Upper lobe of left lung (tissue), 6 donors: ENCODE measurements at places on chromosomes 7 and 10. TPM values are rescaled to one million over a fixed set of nuclear protein-coding genes. Genes with fewer than 3 reads are reported as not detected.

- no peak for DNase-seq
Measured at GRCh38 chr7:19665399-19666008, 43.3 kb downstream of the POLR1F start.

GRCh38 chr10:121734589-121735045, 136.4 kb upstream of the FGFR2 start:
- DNase-seq, result no peak

GRCh38 chr10:8048281-8049008, 6.0 kb upstream of the GATA3 start:
- peak; percentile 56 for DNase-seq

- DNase-seq, result no peak
Measured at GRCh38 chr7:34086064-34086463, 180.7 kb downstream of the BMPER start.

- DNase-seq, result no peak
Measured at GRCh38 chr10:58477122-58477521, 35.5 kb upstream of the BICC1 start.

DNA sequence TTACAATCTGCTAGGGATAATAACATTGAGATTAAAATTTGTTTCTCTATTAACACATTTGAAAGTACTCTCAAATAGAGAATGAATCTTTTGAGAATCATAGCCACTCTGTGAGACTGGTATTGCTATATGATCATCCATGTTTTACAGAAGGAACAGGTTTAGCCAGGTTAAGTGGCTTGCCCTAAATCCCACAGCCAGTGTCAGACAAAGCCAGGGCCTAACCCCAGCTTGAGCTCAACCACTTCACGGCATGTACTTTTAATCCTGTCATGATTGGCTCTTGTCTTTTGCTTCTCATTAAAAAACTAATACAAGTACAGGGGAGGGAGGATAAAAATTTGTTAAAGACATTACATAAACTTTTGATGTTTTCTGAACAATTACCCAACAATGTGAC, 3.8 kb upstream of the ZNRF2 start:
- DNase-seq, result no peak

- peak; percentile 59 for DNase-seq
Measured at GRCh38 chr10:118045837-118046394, 825 bp downstream of the RAB11FIP2 start.

GRCh38 chr7:87511510-87511909, 36.0 kb upstream of the ABCB4 start:
- no peak for DNase-seq

- no peak for DNase-seq
Measured at GRCh38 chr7:157613575-157614322, 276.9 kb downstream of the DNAJB6 start.

GRCh38 chr7:30840141-30841024, 69.2 kb downstream of the MINDY4 start:
- no peak for DNase-seq

DNA sequence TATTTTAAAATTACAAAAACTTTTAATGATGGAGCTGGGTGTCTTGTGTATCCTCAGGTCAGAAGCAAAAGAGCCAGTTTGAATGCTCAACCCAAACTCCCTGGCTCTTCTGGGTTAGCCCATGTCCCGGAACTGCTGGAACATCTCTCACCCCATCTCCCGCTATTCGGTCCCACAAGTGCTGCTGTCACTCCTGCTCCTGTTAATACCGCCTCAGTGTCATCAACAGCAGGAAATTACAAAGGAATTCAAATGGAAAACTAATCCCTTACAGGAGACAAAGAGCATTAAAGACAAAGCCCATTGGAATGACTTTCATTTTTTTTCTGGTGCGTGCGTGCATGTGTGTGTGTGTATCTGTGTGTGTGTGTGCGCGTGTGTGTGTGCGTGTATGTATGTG, 112.0 kb upstream of the C7orf33 start:
- no peak for DNase-seq

DNA sequence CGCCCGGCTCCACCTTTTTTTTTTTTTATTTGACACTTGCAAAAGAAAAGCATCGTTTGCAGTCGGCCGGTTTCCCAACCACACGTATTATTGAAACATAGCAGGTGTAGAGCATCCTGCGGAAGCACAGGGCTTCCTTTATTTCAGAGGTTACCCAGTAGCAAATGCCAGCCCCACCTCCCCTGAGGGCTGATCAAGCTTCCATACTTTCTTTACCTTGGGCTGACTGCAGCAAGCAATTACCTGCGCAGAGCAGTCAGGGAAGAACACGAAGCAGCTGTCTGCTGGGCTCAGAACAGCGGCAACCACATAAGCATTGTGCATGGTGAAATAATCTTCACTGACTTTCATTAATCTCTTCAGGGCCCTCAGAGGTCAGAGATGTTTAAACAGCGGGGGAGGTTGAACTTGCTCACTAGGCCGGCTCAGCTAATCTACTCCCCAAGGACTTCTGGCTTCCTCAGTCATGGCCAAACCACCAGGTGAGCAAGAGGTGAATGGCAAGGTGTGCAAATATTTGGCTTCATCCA, 784.7 kb upstream of the AUTS2 start:
- peak; percentile 24 for DNase-seq

GRCh38 chr10:80144067-80144695, 11.7 kb downstream of the PLAC9 start:
- peak; percentile 37 for DNase-seq

DNA sequence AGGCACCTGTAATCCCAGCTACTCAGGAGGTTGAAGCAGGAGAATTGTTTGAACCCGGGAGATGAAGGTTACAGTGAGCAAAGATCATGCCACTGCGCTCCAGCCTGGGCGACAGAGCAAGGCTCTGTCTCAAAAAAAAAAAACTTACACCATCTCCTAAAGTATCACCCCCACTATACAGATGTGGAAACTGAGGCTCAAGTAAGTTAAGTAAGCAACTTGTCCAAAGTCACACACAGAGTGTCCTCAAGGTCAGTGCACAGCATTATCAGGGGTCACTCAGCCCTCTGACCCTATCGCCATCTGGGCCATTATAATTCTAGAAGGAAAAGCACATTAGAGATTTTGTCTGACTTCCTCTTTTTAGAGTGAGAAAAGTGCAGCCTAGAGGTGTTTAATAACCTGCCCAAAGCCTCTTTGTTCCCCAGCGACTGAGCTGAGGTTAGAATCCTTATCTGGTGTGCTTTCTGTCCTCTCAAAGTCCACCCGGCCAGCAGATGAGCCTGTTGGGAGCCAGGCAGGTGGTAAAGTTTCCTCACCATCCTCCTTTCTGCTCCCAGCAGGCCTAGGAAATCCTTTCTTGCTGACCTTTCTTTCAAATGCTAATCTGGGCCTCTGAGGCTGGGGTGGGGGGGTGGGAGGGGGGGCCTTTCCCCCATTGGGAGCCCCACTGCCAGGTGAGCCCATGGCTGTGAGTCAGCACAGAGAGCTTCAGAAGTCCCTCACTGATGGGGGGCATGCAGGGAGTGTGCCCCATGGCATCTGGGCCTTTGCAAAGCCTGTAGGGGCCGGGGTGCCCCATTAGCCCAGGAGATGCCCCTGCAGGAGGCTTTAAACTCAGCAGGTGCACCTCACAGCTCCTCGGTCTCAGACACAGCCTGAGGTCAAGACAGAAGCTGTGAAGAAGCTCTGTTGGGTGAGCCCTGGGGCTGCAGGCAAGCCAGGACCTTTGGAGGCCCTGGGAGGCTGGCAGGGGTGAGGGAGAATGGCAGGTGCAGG, 12.0 kb upstream of the KCNMA1 start:
- no peak for DNase-seq

DNA sequence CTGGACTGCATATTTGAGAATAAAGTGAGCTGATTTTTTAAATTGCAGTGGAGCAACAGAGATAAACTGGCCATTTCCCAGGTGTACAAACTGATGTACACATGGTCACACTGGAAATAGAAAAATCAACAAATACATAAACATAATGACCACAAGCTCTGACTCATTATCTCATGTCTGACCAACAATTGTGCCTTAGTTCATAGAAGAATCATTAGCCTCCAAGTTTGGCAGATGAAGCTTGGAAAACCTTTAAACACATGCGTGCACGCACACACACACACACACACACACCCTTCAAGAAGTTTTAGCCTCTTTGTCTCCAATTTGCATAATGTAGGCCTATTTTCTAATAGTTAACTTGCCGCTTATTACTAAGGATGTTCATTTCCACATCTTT, 308.9 kb upstream of the POM121L12 start:
- no peak for DNase-seq

- no peak for DNase-seq
Measured at GRCh38 chr7:134461916-134462315, 3.0 kb upstream of the AKR1B1 start.

DNA sequence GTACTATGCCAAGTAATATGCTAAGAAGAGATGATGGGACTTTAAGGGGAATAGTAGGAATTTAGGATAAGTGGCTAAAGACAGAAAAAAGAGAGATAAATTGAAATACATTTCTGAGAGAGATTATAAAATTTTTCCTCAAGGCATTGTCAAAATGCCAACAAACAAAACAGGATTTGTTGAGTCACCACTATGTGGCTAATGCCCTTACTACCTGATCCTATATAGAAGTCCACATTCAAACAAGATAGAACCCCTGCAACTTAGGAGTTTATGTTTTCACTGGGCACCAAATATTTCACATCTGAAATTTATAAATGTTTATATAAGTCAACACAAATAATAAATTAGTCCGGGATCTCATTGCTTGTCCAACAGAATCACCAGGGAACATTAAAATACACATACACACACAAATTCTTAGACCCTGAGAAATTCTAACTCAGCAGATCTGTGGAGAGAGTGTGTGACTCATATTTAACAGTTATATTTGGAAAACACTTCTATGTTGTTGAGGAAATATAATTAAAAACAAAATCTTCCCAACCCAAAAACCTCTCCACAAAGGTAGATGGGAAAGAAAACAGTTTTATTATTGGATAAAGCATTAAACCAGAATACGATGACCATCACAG, 154.3 kb downstream of the PPP1R3A start:
- DNase-seq, result no peak

DNA sequence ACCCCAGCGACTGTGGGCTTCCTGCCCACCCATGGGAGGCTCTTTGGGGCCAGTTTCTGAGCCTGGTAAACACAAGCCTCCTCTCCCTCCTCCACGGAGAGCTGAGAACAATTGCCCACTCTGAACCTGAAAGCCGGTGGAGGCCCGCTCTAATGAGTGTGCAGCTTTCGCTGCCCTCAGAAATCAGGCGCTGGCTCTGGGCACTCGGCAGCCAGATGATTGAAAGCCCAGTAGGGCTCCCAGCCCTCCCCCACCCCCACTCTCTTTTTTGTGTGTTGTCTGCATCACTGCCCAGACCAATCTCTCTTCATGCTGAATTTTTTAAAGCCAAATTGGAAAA, 438.9 kb downstream of the RPS24 start:
- DNase-seq, result no peak

DNA sequence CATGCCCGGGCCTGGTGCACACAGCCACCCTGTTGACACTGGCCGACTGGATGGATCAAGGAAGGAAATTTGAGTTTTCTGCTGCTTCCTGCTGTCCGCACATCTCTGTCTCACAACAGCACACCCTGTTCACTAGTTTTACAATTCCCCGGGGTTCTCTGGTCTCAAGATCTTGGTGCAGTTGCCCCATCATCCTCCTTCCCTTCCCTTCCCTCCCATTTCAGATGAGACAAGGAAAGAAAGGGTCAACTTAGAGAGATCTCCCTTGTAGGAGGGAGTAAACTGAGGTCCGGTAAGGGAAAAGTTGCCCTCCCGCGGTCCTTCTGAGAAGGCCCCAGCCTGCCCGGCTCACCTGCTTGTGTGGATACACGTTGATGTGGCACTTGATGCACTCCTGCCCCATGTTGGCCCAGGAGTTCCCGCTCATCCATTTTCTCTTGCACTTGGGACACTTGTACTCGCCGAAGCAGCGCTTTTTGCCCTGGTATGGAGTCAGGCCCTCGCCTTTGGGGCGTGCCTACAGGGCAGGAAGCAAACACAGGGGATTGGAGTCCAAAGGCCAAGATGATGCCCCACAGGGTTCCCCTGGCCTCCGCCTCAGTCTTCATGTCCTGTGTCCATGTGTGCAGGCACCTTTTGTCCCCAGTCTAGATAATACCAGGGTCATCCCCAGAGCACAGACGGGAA, 46.8 kb downstream of the PPIF start:
- DNase-seq, result no peak

- peak; percentile 56 for DNase-seq
Measured at GRCh38 chr7:75866489-75867389, 12.1 kb upstream of the RHBDD2 start.

DNA sequence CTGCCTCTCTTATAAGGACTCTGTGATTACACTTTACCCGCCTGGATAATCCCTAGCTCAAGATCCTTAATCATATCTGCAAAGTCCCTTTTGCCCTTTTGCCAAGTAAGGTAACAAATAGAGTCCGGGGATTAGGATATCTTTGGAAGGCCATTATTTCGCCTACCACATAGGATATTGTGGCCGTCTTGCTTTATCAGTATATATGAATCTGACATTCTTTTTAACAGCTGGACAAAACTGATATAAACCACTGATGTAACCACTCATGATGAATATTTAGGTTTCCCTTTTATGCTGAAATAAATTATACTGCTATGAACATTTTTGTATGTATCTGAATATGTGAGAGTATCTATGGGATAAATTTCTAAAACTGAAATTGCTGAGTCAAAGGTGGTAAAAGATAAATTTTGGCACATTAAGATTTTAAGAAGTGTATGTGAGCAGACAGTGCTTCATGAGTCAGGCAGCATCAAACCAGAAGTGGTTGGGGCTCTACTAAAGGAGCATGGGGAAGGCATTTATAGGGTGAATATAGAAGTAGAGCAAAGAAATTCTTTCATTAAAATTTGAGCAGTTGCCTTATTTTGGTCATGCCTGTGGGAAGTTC, 44.7 kb downstream of the AVL9 start:
- DNase-seq, result no peak

Gene TRIL
- total RNA-seq, result 5.2 TPM

Gene PAXIP1
- 9.8 TPM for total RNA-seq

Gene GPR85
- total RNA-seq, result 2.3 TPM

Gene NKX2-3
- 0.20 TPM for total RNA-seq

Gene ATOH7
- not detected for total RNA-seq

Gene SUFU
- 4.1 TPM for total RNA-seq

Gene SFTPA2
- 12,565 TPM for total RNA-seq

Gene PRKG1
- 27.1 TPM for total RNA-seq

Gene KLF14
- not detected for total RNA-seq

Gene GPRIN2
- 59.8 TPM for total RNA-seq

Gene PSD
- 4.3 TPM for total RNA-seq

Gene GTPBP4
- 27.0 TPM for total RNA-seq
